ENCODE measurements at places on chromosomes 5 and 9.
A peak's percentile ranks its signal among the peaks of the same experiment; 100 is the strongest.

GRCh38 chr5:19902316-19902934, 85.6 kb downstream of the CDH18 start:
- peak; percentile 23 for DNase-seq

- no peak for DNase-seq
These were observed 32.7 kb upstream of the ISCA1 start for GRCh38 chr9:86315078-86315477.

- DNase-seq: no peak
These were observed 145.7 kb downstream of the TLE1 start for GRCh38 chr9:81543695-81544094.

GRCh38 chr9:136978073-136978864, 965 bp downstream of the PTGDS start:
- DNase-seq: no peak

DNA sequence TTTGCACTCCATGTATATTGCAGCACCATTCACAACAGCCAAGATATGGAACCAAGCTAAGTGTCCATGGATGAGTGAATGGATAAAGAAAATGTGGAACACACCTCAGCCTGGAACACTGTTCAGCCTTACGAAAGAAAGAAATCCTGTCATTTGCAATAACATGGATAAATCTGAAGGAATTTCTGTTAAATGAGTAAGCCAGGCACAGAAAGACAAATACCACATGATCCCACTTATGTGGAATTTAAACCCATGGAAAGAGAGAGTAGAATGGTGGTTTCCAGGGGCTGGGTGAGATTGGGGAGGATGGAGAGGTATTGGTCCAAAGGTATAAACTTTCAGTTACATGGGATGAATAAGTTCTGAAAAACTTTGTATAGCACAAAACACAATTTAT, 228.9 kb upstream of the CD180 start:
- DNase-seq: peak; percentile 39

- DNase-seq: no peak
These were observed 45.0 kb downstream of the SLC6A7 start for GRCh38 chr5:150234576-150235499.

- DNase-seq: no peak
These were observed 3.9 kb downstream of the S1PR3 start for GRCh38 chr9:88995200-88995577.

DNA sequence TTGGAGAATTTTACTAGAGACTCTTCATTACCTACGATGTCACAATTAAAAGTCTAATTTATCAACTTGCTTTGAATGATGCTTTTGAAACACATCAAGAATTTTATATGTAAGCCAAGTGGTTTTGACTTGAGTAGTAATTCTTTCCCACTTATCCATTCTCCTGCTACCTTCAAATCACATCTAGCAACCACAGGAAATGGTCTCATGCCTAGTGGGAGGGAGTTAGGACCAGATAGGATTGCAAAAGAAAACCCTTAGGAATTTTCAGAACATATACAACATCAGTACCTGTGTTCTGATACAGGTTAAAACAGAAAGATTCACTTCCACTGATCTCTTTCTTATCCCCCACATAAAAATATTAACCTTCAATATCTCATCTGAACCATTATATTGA, 260.4 kb downstream of the CWC27 start:
- DNase-seq: no peak

- no peak for DNase-seq
These were observed 10.6 kb upstream of the DMRT2 start for GRCh38 chr9:1039589-1039988.

DNA sequence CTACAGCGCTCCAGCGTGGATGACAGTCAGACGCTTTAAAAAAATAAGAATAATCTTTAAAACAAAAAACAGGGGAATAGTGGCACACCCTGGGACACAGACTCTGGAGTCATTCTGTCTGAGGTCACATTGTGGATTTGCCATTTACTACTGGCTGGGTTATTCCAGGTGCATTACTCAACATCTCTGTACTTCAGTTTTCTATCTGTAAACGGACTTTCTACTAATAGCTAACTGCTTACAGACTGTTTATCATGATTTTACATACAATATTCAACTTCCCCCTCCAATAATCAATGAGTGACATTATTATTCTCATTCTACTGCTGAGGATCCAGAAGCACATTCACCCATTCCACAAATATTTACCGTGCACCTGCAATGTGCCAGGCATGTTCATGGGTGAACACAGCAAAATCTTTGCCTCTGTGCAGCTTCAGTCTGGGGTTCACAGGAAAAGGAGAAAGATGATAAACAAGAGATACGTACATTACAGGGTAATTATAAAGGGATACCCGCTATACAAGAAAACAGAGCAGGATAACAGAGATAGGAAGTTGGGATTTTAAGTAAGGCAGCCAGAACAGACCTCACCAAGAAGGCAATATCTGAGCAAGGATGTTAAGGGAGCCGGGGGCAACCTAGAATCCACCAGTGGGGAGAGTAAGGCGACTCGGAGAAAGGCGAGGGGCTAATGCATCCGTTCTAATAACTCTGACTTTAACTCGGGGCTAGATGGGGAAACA, 984 bp upstream of the RAD23B start:
- DNase-seq: no peak

DNA sequence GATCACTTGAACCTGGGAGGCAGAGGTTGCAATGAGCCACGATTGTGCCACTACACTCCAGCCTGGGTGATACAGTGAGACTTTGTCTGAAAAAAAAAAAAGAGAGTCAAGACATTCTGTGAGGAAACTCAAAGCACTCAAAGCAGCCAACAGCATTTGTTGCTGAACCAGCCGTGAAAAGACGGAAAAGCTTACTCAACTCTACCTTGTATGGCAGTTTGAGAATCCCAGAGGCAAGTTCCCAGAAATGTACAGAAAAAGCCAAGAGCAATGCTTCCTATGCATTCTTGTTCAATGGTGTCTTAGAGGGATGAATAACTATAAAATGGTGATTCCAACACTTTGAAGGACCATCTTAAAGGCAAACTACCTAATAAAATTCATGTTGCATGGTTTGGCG, 170.2 kb downstream of the HSD17B3 start:
- DNase-seq: no peak

- DNase-seq: no peak
These were observed 273.1 kb downstream of the HSPA4 start for GRCh38 chr5:133324926-133325325.

DNA sequence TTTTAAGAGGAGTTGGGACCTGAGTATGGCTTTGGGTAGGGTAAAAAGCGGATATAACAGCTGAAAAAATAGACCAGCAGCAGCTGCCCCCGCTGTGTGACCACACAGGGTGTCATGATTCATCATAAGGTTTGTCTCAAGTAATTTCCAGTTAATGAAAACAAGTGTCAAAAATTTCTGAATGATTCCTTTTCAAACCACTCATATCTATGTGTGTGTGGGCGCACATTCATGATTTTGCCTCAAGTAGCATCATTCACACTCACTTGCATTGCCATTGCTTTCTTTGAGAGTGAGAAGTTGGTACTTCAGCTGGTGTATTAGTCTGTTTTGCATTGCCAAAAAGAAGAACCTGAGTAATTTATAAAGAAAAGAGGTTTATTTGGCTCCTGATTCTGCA, 12.1 kb upstream of the TNFAIP8 start:
- no peak for DNase-seq

- DNase-seq: peak; percentile 82
These were observed 167.4 kb downstream of the TSSK1B start for GRCh38 chr5:113267361-113267900.

GRCh38 chr9:87748881-87749280, 23.0 kb downstream of the CTSL start:
- DNase-seq: no peak

- no peak for DNase-seq
These were observed 15.5 kb upstream of the FAM193B start for GRCh38 chr5:177569894-177570293.

DNA sequence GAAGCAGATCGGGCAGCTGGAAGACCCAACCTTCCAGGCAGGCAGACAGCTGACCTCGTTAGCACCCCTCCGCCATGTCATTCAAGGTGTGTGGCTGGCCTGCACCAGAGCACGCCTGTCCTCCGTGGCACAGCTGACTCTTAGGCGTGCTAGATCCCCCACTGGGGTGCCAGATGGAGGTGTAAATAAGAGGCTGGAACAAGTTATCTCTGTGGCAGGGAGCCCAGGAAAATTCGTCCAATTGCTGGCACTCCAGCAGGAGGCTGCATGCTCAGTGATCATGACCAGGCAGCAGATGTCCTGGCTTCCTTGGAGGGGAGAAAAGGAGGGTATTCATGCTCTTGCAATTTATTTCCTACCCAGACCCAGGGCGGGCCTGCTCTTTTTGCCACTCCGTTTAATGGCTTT, 7.8 kb upstream of the ALDOB start:
- DNase-seq: no peak

GRCh38 chr9:95230046-95230445, 87.5 kb downstream of the FANCC start:
- DNase-seq: no peak

GRCh38 chr5:146568161-146568560, 52.2 kb upstream of the GPR151 start:
- DNase-seq: no peak

DNA sequence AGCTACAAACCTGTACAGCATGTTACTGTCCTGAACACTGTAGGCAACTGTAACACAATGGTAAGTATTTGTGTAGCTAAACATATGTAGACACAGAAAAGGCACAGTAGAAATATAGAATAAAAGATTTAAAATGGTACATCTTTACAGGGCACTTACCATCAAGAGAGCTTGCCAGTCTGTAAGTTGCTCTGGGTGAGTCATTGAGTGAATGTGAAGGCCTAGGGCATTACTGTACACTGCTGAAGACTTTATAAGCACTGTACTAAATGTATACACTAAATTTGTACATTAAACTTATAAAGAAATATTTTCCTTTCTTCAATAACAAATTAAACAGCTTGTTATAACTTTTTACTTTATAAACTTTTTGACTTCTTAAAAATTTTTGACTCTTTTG, 20.5 kb downstream of the ADRB2 start:
- no peak for DNase-seq

DNA sequence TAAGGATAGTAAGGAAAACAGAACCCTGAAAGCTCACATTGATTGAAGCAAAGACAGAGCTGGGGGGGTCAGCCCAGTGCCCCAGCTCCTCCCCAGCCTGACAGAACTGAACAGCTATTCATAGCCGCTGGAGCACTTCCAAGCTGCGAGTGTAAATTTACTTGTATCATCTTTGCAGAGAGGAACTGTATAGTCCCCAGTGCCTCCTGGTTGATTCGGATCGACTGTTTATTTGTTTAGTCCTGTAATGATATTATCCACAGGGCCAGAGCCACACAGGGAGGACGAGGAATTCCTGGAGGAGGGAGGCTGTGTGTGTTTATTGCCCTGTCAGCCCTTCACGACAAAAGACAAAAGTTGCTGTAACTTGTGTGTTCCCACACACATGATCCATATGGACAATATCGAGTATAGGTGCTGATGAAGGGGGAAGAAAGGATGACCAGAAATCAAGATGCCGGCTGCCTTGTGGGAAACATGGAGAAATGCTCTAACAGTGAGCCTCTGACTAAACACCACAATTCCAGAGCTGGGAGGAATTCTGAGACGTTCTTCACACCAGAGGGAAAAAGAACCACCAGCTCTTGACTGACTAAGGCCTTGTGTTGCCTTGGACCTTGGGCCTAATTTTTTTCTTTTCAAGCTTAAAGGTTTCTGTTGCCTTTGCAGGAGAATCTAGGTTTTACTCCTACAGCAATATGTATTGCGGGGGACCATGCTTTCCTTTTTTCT, 31.1 kb downstream of the FOXD1 start:
- DNase-seq: no peak

- DNase-seq: peak; percentile 35
These were observed 409.8 kb downstream of the NTRK2 start for GRCh38 chr9:85079349-85079748.

DNA sequence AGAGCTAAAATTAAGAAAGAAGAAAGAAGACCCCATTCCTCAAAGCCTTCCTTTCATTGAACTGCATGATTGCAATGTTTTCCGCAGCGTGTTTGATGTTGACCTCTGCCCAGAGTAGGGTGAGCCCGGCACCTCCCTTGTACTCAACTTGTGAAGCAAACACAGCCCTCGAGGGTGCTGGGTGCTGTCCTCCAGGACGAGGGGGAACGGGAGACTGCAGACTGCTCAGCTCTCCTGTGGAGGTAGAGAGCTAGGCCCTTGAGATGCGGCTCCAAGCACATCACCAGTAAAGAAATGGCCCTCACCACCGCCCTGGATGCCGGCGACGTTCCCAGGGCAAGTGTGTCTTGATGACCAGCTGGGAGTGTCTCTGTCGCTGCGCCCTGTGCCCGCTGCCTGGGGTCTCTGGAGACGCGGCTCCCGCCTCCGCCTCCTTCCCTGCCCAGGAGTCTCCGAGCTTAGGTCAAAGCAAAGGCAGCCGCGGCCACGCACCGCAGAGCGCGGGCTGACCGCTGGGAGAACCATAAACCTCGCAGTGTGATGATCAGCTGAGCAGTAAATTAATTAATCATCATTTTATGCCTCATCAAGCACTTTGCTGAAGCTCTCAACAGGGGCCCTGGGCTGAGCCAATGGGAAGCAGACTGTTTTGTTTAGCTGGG, 108.7 kb downstream of the IRX2 start:
- no peak for DNase-seq

DNA sequence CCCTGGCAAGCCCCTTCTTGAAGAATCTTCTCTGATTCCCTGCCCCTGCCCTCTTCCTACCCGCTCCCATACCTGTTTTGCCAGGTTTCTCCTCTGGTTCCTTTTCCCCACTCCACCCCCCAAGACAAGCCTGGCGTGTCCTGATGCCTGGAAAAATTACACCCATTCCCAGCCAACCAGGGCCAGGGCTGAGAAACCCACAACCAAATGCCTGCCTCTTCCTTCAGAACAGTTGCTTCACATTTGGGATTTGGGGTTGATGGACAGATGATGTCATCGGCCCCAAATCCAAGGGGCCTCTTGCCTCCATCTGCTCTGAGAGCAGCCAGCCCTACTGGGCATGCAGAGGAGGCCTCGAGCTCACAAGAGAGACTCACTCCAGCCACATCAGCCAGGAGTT, 8.8 kb upstream of the NEK6 start:
- DNase-seq: no peak

GRCh38 chr5:91160714-91161285, 222.3 kb downstream of the ARRDC3 start:
- no peak for DNase-seq

- no peak for DNase-seq
These were observed 433.2 kb upstream of the SMARCA2 start for GRCh38 chr9:1581926-1582325.

- no peak for DNase-seq
These were observed 217.5 kb upstream of the S1PR3 start for GRCh38 chr9:88773627-88774244.

DNA sequence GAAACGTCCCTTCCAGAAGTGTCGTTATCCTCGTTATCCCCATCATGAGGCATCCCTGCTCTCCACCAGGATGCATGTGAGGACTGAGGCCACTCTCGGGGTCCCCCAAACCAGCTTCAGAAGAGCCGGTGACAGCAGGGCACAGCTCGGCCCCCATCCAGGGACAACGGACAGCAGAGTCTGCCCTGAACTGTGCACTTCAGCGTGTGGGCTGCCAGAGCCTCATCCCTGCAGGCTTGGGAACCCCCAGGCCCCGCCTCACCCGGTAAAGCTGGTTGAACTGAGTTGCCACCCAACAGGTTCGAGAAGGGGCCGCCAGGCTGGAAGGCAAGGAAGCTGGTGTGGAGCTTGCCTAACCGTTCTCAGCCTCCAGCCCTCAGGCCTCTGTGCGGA, 710 bp upstream of the CARD9 start:
- DNase-seq: no peak

- DNase-seq: no peak
These were observed 148.4 kb downstream of the TENT4A start for GRCh38 chr5:6861667-6862066.

- peak; percentile 42 for DNase-seq
These were observed 51.1 kb downstream of the MAST4 start for GRCh38 chr5:66647146-66647856.
